ENCODE measurements at places on chromosomes 6 and 20. TPM values are rescaled to one million over a fixed set of nuclear protein-coding genes. Genes with fewer than 3 reads are reported as not detected.
A peak's percentile ranks its signal among the peaks of the same experiment; 100 is the strongest.

DNA sequence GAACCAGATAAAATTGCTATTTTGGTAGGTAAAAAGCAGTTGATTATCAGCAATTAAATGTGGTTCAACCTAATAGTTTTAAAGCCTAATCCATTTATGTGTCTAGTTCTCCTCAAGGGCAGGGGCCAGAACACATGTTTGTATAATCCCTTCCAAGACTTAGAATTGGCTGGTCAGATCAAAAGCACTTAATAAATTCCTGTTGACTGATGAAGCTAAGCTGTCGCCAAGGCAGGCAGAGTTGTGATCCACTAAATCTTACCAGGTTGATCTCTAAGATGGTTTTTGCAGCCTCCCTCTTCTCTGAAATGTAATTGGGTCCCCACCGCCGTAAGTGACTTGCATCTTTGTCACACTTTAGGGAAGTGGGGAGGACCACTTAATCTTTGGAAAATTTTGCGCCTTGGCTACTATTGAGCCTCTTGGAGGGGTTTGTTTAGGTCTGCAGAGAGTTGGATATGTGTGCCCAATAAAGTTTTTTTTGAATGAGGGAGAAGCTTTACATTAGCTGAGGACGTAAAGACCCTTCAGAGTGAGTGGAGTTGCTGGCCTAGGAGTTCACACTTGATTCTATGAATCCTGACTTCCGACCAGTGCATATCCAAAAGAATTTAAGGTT is 65.9 kb downstream of the PHF20 start:
- no peak for DNase-seq

DNA sequence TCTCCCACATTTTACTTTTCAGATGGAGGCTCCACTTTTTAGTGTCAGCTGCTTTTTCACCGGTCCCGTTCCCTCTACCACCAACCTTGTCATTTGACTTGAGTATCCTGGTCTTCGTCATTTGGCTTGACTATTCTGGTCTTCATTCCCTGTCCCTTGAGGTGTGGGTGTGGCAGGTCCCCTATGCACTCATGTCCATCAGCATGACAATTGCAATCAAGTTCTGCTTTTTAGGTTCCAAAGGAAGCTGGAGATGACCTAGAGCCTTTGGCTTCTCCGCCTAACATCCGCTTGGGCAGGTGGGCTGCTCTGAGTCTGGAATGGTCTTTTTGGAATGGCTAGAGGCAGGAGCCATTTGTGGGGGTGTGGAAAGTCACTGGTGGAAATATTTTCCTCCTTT is 99.8 kb upstream of the MLN start:
- DNase-seq, result no peak

- DNase-seq, result no peak
These were observed 61.9 kb downstream of the ECT2L start for GRCh38 chr6:138857775-138858174.

GRCh38 chr20:48457193-48458002 is 370.4 kb downstream of the PREX1 start:
- DNase-seq, result no peak

- DNase-seq, result no peak
These were observed 58.3 kb upstream of the CARMIL1 start for GRCh38 chr6:25220857-25221256.

- no peak for DNase-seq
These were observed 96.7 kb upstream of the LAMP5 start for GRCh38 chr20:9417665-9418064.

DNA sequence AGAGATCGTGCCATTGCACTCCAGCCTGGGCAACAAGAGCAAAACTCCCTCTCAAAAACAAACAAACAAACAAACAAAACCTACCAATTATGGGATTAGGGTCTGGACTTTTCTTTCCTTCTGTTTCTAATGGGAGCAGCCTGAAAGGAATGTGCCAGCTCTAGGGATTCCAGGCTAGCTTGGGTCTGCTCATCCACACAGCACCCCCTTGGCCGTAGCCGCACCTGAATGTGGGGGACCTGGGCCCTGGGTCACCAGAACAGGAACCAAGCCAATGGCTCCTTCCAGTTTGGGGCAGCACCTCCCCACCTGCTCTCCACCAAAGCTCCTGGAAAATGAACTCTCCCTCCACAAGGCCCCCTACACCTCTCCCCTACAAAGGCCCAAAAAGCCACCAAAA is 6.7 kb downstream of the CTSZ start:
- DNase-seq, result no peak

DNA sequence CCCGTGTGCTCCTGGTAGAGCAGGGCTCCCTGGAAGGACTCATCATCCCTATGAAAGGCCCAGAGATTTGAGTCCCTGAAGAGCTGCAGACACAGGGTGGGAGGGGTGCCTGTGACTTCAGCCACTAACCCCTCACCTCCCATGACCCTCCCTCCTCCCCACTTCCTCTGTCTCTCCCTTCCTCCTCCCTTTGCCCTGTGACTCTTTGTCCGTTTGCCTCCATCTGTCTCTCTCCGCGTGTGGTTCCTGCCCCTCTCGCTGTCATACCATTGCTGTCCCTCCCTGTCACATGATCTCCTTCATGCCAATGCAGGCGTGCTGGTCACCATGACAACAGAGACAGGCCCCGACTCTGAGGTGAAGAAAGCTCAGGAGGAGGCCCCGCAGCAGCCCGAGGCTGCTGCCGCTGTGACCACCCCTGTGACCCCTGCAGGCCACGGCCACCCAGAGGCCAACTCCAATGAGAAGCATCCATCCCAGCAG is 19.0 kb downstream of the EPB41L1 start:
- DNase-seq, result peak; percentile 76

- no peak for DNase-seq
These were observed 34.1 kb downstream of the EYA4 start for GRCh38 chr6:133275213-133275612.

DNA sequence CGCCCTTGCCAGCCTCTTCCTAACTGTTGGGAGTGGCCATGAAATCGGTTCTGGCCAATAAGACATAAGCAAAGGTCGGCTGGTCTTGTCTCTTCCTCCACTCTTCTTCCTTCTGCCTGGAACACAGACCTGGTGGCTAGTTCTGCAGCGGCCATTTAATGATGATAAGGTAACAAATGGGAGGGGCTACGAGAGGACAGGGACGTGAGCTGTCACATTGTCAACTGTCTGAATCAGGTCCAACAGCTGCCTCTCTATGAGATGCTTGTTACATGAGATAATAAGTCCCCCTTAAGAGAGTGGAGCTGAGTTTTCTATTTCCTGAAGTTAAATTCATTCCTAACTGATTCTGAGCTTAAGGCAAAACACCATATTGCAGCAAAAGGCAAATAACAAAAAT is 12.5 kb upstream of the TMEM242 start:
- no peak for DNase-seq

- DNase-seq, result no peak
These were observed 712 bp downstream of the RXRB start for GRCh38 chr6:33199687-33200218.

DNA sequence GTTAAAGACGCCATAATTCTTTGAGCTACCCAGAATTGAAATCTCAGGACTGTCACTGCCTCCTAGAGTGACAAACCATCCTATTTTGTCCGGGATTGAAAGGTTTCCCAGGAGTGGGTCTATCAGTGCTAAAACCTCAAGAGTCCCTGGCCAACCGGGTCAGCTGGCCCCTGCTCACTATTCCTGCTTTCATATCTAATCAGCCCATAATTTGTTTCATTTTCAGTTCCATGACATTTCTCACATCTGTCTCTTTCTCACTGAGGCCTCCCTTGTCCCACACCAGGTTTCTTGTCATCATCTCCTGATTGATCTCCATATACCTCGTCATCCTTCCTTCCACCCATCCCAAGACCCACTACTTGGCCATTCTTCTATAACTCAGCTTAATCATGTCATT is 98.2 kb downstream of the SLC35B3 start:
- no peak for DNase-seq

GRCh38 chr6:146445233-146445632 is 98.4 kb upstream of the RAB32 start:
- DNase-seq, result no peak

GRCh38 chr6:4935486-4935885 is 68.4 kb downstream of the RPP40 start:
- DNase-seq, result no peak

DNA sequence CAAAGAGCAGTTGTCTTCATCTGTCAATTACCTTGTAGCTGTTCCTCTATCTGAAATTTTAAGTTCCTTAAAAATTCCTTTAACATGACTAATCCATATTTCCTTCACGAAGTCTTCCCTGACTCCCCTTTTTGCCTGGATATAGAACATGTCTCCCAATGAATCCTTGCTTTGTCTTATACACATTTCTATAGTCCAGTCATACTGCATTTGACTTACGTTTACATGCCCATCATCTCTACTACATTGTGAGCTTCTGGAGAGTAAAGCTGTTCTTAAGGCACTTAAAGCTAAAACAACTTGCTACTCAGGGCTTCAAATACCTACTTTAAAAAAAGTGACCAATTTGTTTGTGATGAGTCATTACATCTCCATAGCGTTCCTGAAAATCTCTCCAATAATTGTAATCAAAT is 4.9 kb downstream of the REV3L start:
- no peak for DNase-seq

GRCh38 chr6:80302716-80303115 is 196.2 kb downstream of the BCKDHB start:
- no peak for DNase-seq

DNA sequence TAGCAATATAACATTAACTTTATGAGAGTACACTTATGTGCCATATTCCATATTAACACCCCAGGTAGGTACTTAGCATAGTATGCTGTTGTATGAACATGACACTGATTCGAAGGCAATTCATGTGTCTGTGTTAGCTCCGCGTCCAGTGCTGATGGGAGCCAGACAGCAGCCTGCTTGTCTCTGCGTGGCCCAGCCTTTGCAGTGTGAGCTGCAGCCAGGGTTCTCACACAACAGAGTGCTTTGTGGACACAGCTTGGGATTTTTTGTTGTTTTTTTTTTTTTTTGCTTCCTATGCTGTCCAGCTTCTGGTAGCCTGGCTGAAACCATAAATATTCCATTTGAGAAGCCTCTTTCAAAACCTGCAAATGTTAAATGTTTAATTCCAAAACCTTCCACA is 350.9 kb downstream of the SMOC2 start:
- no peak for DNase-seq

DNA sequence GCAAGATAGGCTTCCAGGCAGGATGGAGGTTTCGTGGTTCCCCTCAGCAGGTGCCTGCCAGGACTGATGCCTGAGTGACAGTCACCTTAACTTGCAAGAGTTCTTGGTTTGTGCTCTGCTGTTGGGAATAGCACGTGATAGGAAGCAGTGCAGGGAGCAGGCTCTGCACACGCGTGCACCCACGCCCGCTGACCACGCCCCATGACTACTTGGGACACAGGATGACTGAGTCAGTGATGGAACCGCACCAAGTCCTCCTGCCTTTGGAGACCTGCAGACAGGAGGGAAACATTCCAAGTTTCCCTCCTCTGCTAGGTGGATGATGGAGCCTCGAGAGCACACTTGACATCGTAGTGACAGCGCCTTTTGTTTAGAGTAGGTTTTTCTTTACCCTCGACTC is 164.2 kb downstream of the DTNBP1 start:
- no peak for DNase-seq

Gene KCNB1
- 3.1 TPM for total RNA-seq

Gene CEP57L1
- total RNA-seq, result 22.7 TPM

Gene PKHD1
- 0.02 TPM for total RNA-seq

Gene OPRM1
- total RNA-seq, result not detected

Gene C6orf58
- total RNA-seq, result not detected

Gene RBM24
- 4.9 TPM for total RNA-seq

Gene COL19A1
- 0.78 TPM for total RNA-seq

Gene FAXC
- total RNA-seq, result 68.9 TPM

Gene C6orf136
- total RNA-seq, result 13.7 TPM

All from glutamatergic neuron (in vitro differentiated cells).